ENCODE measurements at places on chromosomes 3 and 15.

GRCh38 chr3:150544041-150544440 lies 2.3 kb downstream of the SERP1 start:
- DNase-seq = no peak

- DNase-seq = peak; percentile 56
Observed at GRCh38 chr3:196969134-196969659, 564 bp upstream of the PIGZ start.

DNA sequence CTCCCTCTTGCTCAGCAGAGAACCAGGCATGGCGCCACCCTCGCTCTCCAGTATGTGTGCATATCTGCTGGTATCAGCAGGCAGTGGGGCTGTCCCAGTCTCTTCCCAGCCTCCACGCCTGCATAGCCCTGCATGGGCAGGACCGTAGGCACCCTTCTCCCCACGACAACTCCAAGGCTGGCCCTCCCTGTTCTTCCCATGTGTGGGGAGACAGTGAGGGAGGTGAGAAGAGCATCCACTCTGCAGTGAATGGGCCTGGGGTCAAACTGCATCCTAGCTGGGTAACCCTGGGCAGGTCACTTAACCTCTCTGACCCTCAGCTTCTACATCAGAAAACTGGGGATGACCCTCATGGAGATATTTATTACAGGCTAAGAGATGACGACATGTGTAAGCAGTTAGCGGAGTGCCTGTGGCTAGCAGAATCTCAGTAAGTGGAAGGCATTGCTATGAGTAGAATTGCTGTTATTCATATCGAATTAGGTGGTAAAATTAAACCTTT lies 13.3 kb upstream of the SSUH2 start:
- no peak for DNase-seq

DNA sequence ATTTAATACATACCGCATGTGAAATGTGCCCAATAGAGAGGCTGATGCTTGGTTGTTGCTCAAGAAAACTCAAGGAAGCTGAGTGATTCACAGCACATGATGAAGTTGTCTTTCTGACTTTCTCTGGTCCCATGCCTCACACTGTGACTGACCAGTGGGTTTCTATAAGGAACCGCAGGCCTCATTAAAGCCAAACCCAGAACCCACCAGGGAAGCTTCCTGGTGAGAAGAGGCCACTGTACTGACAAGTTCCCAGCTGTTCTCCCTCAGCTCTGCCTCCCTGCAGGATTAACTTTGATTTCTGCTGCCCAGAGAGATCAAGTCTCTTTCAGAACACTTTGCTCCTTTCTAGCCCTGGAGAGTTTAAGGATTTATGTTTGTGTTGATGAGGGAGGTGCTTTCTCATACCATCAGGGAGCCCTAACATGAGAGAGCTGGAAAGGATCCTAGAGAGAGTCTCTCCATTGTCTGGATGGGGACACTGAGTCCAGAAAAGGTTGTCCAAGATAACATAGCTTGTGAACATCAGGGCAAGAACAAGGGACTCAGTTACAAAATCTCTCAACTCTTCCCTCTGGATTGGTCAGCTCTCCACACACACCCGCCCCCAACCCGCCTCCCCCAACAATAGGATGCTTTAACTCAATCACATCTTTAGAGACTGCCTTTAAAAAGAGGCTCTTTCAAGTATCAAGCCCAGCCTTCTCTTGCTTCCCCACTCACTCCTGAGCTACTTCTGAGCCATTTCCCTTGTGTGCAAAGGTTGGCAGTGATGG lies 303.2 kb upstream of the TLE3 start:
- DNase-seq = no peak

DNA sequence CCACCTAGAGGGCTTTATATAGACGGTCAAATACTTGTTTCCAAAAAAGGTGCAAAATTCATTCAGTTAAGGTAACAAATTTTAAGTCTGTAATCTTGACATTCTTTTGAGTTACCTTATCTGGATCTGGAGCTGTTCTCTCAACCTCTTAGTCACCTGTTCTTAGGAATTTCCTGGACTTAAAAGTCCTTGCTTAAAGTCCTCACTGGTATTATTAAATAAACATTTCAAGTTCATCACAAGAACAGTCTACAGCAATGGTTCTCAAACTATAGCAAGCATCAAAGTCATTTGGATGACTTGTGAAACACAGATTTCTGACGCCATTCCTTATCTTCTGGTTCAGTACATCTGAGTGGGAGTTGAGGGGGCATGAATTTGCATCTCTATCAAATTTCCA lies 122.9 kb upstream of the GOLIM4 start:
- DNase-seq = no peak

DNA sequence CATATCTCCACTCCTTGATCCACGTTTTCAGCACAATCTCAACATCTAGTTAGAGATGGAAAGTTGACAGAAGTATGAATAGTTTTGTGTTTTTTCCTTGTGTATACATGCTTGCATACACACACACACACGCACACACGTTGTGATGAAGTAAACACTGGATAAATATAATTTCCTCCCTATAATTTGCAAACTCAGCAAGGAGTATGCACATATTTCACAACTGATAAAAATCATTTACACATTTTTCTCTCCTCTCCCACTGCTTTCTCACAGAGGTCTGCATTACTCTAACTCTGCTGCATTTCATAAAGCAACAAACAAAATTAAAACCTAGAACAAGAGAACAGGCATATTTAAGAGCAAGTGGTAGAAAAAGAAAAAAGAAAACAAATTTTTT lies 320.9 kb downstream of the ERC2 start:
- DNase-seq = no peak

DNA sequence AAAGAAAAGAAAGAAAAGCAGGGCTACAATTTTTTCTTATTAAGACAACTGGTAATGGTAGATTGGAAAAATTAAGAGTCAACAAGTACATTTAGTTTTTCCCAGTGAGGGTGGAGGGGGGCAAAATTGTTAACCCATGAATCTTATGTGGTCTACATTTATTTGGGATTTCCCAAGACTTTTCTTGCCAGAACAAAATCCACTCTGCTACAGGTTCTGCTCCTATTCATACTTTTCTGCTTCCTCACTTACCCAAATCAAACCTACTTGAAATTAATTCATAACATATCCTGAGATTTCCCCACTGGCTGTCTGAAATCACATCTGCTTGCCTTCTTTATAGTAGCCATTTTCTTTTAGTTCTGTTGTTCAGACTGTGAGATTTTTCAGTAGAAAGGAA lies 41.1 kb downstream of the VGLL3 start:
- no peak for DNase-seq

GRCh38 chr3:17800232-17800631 lies 57.8 kb upstream of the TBC1D5 start:
- DNase-seq = no peak

GRCh38 chr15:37109872-37110572 lies 9.7 kb upstream of the MEIS2 start:
- no peak for DNase-seq

DNA sequence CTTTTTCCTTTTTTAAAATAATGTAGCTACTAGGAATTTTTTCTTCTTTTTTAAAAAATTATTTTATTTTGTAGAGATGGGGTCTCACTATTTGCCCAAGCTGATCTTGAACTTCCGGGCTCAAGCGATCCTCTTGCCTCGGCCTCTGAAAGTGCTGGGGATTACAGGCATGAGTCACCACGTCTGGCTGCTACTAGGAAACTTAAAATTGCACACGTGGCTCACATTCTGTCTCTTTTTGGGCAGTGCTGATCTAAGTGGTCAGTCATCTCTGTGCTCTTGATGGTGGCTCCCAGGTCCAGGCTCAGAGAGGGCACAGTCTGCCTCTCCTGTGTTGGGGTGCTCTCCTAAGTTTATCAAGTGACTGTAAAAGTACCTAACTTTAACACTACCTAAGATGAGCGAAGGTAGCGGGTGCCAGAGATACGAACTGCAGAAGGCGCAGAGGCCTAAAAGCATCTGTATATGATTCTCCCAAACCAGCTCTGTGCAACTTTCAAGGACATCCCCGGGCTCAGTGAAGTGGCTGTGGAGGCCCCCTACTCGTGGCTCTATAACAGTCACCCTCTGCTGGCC lies 52.9 kb upstream of the SEC13 start:
- DNase-seq = no peak

DNA sequence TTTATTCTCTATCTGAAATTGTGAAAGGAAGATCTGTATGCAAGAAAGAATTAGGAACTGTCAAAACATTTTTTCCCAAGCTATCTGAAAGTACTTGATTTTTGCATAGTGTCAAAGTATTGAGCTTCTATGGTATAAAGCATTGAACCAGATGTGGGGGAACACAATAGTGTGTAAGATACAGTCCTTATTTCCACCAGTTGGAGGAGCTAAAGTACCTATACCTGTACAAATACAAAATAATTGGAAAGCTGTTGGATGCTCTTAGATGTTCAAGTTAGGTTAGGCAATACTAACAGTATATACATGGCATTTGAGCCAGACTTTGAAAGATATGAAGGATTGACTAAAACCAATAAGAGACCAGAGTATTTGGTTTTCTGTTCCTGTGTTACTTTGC lies 148.4 kb downstream of the B3GALNT1 start:
- no peak for DNase-seq

DNA sequence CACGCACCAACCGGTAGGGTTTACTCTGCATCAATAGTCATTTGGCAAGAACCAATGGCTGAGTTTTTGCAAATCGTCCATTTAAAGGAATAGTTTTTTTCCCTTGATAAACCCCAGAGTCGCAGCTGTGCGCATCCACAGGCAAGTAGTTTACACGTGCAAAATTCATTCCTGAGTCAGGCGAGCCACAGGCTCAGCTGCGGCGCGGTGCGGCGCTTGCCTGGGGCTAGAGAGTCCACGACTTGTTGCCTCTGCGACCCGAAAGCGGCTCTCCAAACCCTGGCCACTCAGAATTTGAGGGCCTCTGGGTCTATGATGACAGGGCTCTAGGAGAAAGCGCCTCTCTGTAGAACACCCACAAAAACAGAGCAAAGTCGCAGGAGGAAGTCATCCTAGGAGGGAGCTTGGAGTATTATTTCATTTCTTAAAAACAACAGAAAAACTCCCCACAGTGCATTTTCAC lies 36.7 kb downstream of the ZIC4 start:
- no peak for DNase-seq

GRCh38 chr3:19347671-19348070 lies 199.4 kb downstream of the KCNH8 start:
- no peak for DNase-seq

DNA sequence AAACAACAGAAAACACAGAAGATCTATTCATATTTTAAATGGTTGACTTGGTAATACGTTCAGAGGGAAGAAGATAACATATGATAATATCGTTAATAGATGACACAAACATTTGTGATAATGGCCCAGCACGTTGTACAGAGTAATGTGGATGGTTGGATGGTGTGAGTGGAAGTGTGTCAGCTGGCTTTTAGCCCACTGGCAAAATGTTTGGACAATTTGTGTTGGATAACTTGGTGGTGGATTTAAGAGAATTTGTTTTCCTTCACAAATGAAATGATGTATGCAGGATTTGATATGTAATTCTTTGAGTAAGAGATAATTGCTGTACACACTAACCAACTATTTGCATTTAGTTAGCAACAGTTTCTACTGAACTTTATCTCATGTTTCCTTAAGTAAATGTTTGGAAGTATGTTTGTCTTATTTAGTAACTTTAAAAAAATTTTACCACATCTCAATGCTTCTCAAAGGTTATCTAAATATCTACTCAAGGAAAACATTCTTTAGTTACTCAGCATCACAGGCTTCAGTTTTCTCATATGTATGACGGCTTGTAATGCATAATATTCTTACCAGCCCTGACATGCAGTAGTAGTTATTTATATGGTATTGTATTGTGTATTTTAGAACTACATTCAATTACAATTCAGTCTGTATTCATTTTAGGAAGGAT lies 328.5 kb upstream of the GOLIM4 start:
- no peak for DNase-seq

GRCh38 chr3:43255662-43256061 lies 30.7 kb upstream of the SNRK start:
- DNase-seq = no peak

DNA sequence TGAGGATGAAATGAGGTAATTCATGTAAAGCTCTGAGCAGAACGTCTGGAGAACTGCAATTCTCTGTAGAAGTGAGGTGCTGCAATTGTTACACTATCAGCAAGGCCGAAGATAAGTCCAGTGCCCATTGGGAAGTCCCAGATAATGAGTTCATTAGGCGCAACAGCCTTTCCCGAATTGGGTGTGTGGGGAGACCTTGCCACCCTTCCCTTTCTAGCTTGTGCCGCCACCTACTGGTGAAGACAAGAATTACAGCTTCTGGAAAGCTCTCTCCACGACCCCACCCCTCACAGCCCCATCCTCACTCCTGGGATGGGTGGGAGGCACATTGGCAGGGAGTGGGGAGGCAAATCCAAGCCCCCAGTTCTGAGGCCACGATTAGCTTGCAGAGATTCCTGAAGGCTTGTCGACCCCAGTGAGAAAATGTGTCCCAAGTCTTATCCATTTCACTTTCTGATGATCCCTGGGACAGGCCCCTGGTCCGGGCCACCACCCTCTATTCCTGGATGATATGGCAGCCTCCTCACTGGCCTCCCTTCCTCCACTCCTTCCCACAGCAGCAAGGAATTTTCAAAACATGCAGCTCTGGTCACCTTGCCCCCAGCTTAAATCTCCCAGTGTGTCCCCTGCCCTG lies 36.4 kb downstream of the FAM3D start:
- peak; percentile 72 for DNase-seq

GRCh38 chr3:136984837-136985236 lies 27.1 kb downstream of the IL20RB start:
- no peak for DNase-seq

GRCh38 chr3:114879059-114880031 lies 267.7 kb downstream of the ZBTB20 start:
- peak; percentile 94 for DNase-seq

DNA sequence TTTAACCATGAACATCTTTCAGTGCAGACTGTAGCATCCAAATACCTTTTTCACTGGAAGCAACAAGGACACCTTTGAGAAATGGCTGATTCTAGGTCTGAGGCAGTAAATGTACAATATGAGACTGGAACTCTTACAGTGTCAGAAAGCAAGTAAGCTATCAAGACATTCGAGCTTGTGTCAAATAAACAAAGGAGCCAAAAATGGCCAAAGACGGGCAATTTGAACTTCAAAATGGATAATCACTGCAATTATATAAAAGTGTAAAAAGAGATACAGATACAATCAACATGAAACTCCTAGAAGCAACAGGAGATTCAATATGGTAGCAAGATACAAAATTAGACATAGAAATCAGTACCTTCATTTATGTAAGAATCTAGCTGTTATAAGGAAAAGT lies 138.5 kb upstream of the CCDC54 start:
- no peak for DNase-seq

GRCh38 chr15:91887321-91887720 lies 33.8 kb downstream of the SLCO3A1 start:
- peak; percentile 39 for DNase-seq
